ENCODE measurements at places on chromosomes 5 and 9. TPM values are rescaled to one million over a fixed set of nuclear protein-coding genes. Genes with fewer than 3 reads are reported as not detected.

The PCDH1 gene
- total RNA-seq: 44.8 TPM

The MAP3K1 gene
- total RNA-seq: 89.4 TPM

The SLC25A2 gene
- 0.35 TPM for total RNA-seq

The NRARP gene
- total RNA-seq: 10.1 TPM

The PPP3R2 gene
- total RNA-seq: 0.23 TPM

The CD72 gene
- 3.3 TPM for total RNA-seq

The STRBP gene
- 23.1 TPM for total RNA-seq

The DUSP1 gene
- 299 TPM for total RNA-seq

The DEPDC1B gene
- total RNA-seq: 21.2 TPM

The KCNIP1 gene
- total RNA-seq: 4.7 TPM

The CCL21 gene
- 26.2 TPM for total RNA-seq

The ASB6 gene
- 17.9 TPM for total RNA-seq

The ZNF483 gene
- total RNA-seq: 14.8 TPM

The CARD6 gene
- total RNA-seq: 3.7 TPM

The ENC1 gene
- total RNA-seq: 180 TPM

The FAM221B gene
- not detected for total RNA-seq

The FAM153A gene
- 0.58 TPM for total RNA-seq

Measured in metanephros (tissue), 2 donors.